ENCODE measurements at places on chromosomes 12 and 14.

- DNase-seq, result no peak
These were observed 31.3 kb downstream of the HECTD4 start for GRCh38 chr12:112350593-112351592.

DNA sequence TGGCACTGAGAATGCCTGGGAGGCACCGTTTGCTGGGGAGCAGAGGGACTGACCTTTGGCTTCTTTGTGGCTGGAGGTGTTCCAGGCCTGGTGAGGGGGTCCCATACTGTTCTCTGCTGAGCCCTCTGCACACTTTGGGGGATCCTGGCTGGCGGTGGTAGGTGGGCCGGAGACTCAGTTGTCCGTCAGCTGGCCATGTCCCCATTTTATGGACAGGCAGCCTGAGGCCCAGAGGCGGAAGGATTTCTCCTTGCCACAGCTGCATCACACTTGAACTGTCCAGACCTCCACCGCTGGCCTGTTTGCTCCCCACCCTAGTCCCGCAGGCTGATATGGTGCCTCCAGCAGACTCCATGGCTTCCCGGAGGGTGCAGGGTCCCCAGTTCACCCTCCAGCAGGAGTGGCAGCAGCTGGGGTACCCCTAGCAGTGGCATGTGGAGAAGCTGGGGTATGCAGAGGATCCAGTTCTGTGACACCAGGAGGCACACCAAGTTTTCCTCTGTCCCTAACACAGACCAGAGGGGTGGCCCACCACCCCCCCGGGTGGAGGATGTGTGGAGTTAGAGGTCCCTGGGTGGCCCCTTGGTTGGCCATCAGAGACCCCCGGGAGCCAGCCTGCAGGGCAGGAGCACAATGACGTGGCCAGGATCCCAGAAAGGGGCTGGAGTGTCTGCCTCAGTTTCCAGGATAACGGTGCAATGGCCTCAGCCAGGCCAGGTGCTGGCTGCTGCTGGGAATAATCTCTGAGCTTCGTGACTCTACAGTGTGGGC lies 14.8 kb downstream of the SLC25A29 start:
- DNase-seq, result no peak

- no peak for DNase-seq
These were observed 83.8 kb upstream of the PLEKHG7 start for GRCh38 chr12:92619026-92619425.

DNA sequence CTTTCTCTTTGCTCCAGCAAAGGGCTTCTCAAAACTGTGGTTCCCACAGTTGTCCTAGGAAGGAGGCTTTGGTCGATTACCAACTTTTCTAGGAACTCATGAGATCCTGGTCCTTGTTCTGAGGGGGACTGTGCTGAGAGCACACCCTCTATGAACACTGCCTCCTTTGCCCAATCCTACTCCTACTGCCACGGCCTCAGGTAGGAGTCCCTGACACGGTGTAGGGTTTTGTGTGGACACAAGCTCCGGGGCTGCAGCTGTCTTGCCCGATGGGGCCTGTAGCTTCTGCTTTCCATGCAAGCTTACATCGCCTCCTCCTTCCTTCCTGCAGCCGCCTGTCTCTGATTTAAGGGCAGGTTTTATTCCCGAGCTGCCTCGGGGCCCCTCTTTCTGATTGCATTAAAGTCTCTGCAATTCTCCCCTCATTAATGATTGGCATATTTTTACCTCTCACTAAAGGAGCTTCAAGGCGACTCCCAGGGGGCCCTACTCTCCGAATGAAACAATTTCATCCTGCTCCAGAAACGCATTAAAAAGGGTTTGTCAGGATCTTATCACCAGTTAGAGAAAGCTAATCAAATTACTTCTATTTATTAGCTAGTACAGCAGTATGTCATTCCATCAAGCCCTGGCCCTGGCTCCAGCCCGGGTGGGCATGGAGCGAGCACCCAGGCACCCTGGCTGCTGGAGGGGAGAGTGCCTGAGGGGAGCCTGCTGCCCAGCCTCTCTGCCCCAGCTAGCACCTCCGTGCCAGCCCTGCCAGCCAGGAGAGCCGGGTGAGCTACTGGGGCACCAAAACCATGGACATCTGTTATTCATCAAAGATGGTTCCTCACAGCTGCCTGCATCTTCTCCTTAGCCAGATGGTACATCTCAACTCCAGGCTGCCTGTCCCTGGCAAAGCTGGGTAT lies 38.0 kb upstream of the ESRRB start:
- no peak for DNase-seq

GRCh38 chr14:90091393-90091792 lies 29.6 kb downstream of the KCNK13 start:
- DNase-seq, result peak; percentile 16

DNA sequence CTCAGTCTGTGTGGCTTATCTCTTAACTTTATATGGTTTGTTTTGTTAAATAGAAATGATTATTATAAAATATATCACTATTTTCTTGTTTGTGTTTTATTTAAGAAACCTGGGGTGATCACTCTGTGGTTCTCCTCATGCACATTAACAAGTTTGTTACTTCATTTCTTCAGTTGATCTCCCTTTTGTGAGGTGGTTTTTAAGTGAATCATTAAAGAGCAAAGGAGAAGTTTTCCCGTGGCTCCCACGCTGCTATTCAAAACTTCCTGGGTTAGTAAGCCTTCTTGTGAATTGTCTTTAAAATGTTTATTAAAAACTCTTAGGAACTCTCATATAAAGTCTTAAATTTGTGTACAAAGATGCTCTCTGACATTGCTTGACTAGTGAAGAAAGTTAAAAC lies 11.8 kb downstream of the ADIPOR2 start:
- no peak for DNase-seq

DNA sequence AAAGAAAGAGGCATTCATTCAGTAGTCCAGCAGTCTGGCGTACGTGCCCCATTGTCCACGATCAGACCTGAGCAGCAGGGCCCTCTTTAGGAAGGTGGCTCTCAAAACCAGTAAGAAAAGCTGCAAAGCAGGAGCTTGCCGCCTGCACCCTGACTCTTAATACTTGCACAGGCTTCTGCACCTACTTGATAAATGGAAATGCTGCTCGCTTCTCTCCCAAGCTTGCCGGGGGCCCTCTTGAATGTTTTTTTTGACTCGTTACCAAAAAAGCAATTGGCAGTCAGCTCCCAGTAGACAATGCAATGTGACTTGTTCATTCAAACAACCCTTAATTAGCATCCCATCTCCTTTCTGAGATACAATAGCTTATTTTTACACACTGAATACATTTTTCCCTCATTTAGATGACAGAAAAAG lies 27.2 kb upstream of the PTPRB start:
- no peak for DNase-seq

DNA sequence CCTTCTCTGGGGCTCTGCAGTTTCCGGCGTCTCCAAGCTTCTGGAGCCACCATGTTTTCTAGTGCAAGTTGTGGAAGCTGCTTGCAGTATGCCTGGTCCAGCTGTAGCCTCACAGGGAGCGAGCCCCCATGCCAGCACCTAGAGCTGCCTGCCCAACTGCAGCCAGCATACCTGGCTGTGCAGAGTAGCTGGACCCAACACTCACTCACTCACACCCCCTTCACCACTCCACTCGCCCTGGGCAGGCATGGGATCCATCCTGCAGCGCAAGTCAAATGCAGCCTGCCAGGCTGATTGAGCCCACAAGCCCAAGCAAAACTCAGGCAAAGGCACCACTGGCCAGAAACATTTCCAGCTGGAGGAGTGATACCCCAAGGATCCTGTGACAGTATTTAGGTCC lies 797.3 kb downstream of the SLC16A7 start:
- no peak for DNase-seq

DNA sequence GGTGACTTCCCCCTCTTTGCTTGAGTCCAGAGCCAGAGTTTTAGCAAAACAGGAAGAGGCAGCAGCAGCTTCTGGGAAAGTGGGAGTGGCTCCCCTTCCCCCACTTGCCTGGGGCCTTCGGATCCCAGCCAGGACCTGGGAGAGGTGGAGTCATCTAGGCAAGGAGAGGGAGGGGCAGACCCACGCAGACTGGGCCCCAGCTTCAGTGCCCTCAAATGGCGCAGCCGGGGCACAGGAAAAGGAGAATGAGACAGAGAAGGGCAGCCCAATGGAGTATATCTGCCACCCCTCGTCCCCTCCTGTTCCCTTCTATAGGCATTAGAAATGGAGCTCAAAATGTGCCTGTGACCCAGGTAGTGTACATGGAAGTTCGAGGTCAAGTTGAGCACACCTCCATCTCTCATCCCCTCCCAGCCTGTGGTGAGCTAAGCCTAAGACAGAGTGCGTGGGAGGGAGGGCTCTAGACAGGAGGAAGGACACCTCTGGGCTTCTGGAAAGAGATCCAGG lies 9.3 kb upstream of the HDAC7 start:
- DNase-seq, result no peak

- DNase-seq, result no peak
These were observed 152.2 kb upstream of the RGS6 start for GRCh38 chr14:71780075-71780474.

DNA sequence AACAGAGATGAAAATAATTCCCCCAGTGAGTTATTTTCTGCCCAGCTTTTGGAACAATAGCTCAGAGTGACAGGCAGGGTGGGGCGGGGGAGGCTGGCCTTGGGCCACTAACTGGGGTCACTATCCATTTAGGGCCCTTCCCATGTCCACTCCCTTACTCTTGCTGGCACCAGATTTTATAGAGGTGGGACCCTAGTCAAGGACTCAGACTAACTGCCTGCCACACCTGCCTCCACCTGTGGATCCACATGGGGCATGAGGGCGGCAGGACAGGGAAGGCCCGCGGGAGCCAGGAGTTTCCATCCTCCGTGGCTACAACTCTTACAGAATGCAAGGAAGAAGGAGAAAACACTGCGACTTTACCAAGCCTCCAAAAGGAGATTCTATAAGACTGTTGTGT lies 10.1 kb downstream of the VDR start:
- no peak for DNase-seq

DNA sequence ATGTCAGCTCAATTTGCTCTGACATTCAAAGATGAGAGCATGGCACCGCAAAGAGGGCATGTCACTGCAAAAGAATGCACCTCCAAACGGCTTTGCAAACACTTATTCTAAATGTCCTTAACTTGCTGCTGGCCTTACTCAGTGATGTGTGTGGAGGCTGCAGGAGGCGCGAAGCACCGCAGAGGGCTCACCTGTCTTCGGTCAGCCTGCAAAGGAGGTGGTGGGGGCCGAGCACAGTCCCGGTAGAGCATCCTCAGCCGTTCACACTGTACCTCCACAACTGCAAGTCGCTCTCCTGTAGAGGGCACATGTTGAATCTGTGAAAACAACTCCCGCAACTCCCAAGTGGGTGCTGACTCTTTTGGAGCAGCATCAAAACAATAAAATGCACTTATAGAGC lies 93.8 kb downstream of the TRAFD1 start:
- no peak for DNase-seq

DNA sequence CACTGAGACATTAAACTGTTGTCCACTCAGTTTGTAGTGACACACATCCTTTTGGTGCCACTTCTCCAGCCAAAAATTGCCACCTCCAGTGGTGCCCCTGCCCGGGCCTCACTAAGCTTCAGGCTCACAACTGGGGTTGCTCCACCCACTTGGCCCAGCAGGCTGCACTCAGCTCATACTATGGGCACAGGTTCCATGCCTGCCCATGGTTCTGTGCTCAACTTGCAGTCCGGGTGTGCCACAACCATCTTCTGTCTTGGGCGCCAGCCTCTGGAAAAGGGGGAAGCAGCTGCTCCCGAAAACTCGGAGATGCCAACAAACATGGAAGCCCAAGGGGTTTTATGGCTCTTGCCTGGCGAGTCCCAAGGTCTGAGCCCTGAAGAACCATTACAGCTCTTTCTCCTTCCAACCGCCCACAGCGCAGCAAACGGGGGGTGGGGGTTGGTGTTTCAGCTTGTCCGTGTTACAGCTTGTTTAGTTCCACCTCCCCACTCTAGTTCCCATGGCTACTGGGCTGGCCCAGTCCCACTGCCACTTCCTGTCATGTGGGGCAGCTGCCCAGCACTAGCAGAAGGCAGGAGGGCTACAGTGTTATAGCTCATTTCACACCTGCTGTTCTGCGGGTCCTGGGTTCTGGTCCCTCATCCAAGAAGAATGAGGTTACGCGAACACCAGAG lies 998.3 kb downstream of the SLC16A7 start:
- no peak for DNase-seq

- DNase-seq, result no peak
These were observed 1.7 kb upstream of the SYCP3 start for GRCh38 chr12:101740980-101741379.

DNA sequence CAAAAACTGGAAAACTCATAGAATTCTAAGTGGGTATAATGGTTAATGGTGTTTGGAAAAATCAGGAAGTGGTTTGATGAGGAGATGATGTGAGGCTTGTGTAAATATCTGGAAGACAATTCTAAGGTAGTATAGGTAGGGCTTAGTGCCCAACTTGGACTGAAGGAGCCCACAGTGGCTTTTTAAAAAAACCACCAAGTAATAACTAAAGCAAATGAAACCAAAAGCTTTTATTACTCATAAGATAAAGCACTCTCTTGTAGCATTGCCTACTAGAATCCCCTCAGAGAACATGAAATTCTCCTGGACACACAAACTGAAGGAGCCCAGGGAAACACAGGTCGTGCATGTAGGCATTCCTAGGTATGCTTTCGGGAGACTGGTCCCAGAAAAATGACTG lies 324.5 kb downstream of the NELL2 start:
- no peak for DNase-seq

DNA sequence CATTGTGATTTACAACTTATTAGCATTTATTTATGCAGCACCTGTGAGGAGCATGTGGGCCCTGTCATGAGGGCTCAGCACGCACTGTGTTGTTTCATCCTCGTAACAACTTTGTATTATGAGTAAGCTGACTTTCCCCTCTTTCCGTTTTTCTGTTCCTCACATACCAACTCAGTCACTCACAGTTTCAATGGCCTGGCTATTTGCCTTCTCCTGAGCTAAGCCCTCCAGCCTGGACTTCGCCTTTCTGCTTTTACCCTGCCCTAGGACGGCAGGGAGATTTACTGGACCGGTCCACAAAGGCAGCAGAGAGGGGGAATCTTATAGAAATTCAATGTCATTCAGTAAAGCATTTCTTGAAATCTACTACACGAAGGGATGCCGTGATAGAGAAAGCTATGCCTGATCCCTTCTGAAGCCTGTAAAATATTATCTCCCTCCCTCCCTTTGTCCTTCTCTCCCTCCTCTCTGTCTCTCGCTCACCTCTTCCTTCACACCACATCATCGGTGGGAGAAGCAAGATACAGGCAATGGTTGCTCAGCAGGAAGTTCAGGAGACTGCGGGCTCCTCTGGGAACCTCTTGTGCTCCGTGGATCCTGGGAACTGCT lies 219.2 kb upstream of the TBX3 start:
- peak; percentile 62 for DNase-seq

GRCh38 chr12:22702690-22703089 lies 77.7 kb downstream of the ETNK1 start:
- DNase-seq, result no peak

- DNase-seq, result no peak
These were observed 678 bp downstream of the TRMT61A start for GRCh38 chr14:103529383-103530365.

GRCh38 chr14:94571950-94572349 lies 9.3 kb upstream of the SERPINA5 start:
- no peak for DNase-seq

GRCh38 chr12:121295116-121295745 lies 1.3 kb downstream of the CAMKK2 start:
- no peak for DNase-seq
